ENCODE measurements at places on chromosomes 1 and 21. TPM values are rescaled to one million over a fixed set of nuclear protein-coding genes. Genes with fewer than 3 reads are reported as not detected.

HCN3 gene
- total RNA-seq, result 15.0 TPM

RHBDL2 gene
- under 0.01 TPM for total RNA-seq

ACOT11 gene
- total RNA-seq, result 1.2 TPM

PAFAH2 gene
- total RNA-seq, result 2.2 TPM

CYP4A22 gene
- total RNA-seq, result not detected

S1PR1 gene
- total RNA-seq, result 20.7 TPM

PRR9 gene
- total RNA-seq, result 0.49 TPM

TBX15 gene
- 0.98 TPM for total RNA-seq

KCNJ15 gene
- not detected for total RNA-seq

HOOK1 gene
- total RNA-seq, result 11.3 TPM

RNF11 gene
- total RNA-seq, result 133 TPM

ITLN2 gene
- total RNA-seq, result not detected

SYTL1 gene
- total RNA-seq, result 0.25 TPM

LCE4A gene
- not detected for total RNA-seq

RNF207 gene
- 6.1 TPM for total RNA-seq

GJB3 gene
- total RNA-seq, result not detected

S100A7 gene
- not detected for total RNA-seq

CTBS gene
- total RNA-seq, result 2.5 TPM

ASAP3 gene
- total RNA-seq, result 6.9 TPM

USP25 gene
- total RNA-seq, result 59.7 TPM

KCNJ10 gene
- 5.9 TPM for total RNA-seq

MRPL37 gene
- total RNA-seq, result 19.7 TPM

PTPN22 gene
- total RNA-seq, result 0.25 TPM

UBE2G2 gene
- 36.4 TPM for total RNA-seq

RXFP4 gene
- total RNA-seq, result not detected

SLAMF7 gene
- under 0.01 TPM for total RNA-seq

CBR3 gene
- 0.98 TPM for total RNA-seq

TPTE gene
- not detected for total RNA-seq

GSTM1 gene
- total RNA-seq, result not detected

LZIC gene
- 56.1 TPM for total RNA-seq

TFAP2E gene
- total RNA-seq, result 0.74 TPM

FAAH gene
- 17.0 TPM for total RNA-seq

ZCCHC17 gene
- total RNA-seq, result 31.5 TPM

OR14K1 gene
- not detected for total RNA-seq

PTGFRN gene
- 41.3 TPM for total RNA-seq

VSIG8 gene
- not detected for total RNA-seq

GCSAML gene
- under 0.01 TPM for total RNA-seq

KCNK2 gene
- 59.0 TPM for total RNA-seq

GSTM5 gene
- 1.7 TPM for total RNA-seq

ELF3 gene
- 0.74 TPM for total RNA-seq
